ENCODE measurements at places on chromosomes 16 and 17.

- no peak for DNase-seq
These were observed 792 bp downstream of the SECTM1 start for GRCh38 chr17:82332669-82333278.

DNA sequence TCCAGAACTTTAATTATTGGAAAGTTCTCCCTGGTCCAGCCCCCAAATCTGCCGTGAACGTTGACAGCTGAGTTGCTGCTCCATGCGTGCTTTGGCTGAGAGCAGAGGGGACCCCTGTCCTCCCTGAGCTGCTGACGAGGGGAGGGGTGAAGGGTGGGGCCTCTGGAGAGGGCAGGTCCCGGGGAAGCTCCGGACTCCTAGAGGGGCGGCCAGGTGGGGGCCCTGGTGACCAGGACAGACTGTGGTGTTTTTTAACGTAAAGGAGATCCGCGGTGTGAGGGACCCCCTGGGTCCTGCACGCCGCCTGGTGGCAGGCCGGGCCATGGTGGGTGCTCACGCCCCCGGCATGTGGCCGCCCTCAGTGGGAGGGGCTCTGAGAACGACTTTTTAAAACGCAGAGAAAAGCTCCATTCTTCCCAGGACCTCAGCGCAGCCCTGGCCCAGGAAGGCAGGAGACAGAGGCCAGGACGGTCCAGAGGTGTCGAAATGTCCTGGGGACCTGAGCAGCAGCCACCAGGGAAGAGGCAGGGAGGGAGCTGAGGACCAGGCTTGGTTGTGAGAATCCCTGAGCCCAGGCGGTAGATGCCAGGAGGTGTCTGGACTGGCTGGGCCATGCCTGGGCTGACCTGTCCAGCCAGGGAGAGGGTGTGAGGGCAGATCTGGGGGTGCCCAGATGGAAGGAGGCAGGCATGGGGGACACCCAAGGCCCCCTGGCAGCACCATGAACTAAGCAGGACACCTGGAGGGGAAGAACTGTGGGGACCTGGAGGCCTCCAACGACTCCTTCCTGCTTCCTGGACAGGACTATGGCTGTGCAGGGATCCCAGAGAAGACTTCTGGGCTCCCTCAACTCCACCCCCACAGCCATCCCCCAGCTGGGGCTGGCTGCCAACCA lies at the start of gene MC1R:
TSS of gene MC1R (plus strand) at position 410 of the 895 bp plus-strand sequence. CDS start at position 807, 397 bp downstream.
- DNase-seq = no peak

DNA sequence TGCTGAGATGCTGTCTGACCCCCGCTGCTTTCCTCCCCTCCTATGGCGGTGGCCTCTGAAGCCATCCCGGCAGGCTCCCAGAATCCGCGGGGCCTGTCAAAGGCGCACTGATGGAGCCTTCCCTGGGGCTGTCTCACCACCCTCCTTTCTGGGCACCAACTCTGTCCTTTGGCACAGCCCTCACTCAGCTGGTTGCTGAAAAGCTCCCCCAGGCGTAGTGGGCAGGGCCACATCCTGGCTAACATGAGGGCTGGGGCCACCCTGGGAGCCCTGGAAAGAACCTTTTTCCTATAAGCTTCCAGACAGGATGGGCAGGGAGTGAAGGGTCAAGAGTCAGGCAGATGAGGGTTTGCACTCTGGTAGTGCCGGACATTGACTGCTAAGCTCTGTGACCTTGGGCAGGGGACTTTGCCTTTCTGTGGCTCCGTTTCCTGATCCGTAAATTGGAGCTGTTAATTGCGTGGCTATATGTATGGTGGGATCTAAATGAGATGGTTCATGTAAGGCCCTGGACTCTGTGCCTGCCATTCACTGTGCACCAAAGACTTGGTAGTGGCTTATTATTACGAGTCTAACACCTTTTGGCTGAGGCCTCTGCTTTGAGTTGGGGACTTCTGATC lies 27.6 kb upstream of the LASP1NB start:
- DNase-seq = no peak

- no peak for DNase-seq
These were observed 8.4 kb upstream of the MEOX1 start for GRCh38 chr17:43669971-43670644.

- DNase-seq = no peak
These were observed 20.7 kb upstream of the NAGS start for GRCh38 chr17:43983515-43984411.

- no peak for DNase-seq
These were observed 390.2 kb downstream of the SEC14L1 start for GRCh38 chr17:77531002-77531401.

DNA sequence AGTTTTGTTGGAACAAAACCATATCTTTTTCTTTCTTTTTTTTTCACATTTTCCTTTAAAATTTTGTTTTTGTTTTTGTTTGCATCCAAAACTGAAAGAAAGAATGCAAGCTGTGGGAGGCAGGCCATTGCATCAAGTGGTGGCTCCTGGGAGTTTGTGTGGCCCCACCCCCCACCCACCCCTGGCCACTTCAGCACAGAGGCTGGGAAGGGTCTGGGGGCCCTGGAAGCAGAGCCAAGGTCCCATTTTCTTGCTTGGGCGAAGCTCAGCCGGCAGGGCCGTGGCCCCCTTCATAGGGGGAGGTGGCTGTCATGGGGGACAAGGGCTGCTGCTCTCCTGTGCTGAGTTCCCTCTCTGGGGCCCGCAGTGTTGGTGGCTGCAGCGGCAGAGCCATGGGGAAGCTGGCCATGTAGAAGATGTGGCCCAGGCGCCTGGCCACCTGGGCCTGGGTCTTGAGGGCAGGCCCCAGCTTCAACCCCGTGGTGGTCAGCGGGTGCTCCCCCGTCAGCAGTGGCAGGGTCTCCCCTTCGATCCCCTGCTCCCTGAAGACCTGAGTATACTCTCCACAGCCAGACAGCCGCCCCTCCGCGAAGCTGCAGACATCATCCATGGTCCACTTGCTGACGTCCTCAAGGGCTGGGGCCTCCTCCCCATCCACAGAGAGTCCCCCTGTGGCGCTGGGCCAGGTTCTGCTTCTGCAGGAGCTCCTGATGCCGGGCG lies 19.8 kb downstream of the PAFAH1B1 start:
- DNase-seq = no peak

GRCh38 chr17:81701288-81702071 lies 1.7 kb upstream of the MRPL12 start:
- no peak for DNase-seq

- no peak for DNase-seq
These were observed 6.5 kb upstream of the CHD3 start for GRCh38 chr17:7882068-7882467.

DNA sequence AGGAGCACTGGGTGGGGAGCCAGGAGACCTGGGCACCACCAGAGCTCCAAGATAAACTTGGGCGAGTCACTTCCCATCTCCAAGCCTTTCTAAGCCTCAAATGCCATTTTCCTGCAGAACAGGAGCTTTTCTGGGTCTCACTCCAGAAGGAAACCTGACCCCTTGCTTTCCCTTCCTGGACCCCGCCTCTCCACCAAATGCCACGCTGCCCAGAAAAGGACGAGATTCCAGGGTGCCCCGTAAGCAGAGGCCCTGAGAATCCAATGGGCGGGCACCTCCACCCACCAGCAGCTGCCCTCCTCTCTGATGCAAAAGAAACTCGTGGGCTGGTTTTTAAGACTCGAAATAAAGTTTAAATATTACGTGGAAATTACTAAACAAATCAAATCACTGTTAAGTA lies 31.3 kb downstream of the ZNF423 start:
- DNase-seq = no peak

GRCh38 chr16:84226026-84226425 lies 13.8 kb downstream of the KCNG4 start:
- no peak for DNase-seq

DNA sequence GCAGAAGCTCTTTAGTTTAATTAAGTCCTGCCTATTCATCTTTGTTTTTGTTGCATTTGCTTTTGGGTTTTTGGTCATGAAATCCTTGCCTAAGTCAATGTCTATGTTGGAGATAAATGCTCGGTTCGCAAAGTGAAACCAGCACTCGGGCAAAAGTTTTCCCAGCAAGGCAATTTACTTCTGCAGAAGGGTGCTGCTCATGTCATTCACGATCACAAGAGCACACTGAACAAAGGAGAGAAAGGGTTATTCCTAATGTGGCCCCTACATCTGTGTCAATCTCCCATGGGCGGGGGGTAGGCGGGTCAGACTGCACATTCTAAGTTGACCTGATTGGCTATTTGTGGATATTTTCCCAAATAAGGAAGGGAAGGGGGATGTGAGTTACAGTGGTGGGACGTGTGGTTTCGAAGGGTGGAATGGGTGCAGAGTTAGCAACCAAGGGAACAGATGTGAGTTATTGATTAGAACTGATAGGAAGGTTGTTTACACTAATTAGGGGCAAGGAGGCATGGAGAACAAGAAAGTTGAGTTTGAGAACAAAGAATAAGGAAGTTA lies 23.0 kb downstream of the ATF7IP2 start:
- no peak for DNase-seq

DNA sequence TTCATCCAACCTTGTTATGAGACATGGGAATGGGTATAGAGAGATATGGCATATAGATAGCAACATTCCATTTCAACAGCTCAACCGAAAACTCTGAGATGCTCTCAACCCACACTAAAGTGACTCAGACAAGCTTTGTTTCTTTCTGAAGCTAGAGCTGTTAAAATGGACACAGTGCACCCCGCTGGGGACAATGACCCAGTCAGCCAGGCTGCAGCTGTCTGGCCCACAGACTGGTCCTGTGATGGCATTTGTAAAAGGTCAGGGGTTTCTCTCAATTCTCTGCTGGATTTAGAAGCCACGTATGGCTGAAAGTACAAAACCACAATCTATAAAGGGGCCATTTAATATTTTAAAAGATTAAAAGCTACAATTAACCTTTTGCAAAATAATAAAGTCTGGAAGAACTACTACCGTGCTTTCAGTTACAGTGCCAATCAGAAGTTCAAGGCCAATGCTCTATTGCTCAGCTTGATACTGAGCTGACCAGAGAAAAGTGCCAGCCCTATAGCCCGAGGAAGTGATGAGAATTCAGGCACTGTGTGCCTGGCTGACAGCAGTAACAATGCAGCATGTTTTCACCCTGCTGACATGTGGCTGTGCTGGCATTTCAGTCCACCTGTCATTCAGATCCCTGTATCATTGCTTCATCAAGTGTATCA lies 60.2 kb downstream of the TEX2 start:
- DNase-seq = no peak

GRCh38 chr17:303168-303567 lies 49.4 kb downstream of the RPH3AL start:
- DNase-seq = no peak

- DNase-seq = no peak
These were observed 10.7 kb downstream of the PRR29 start for GRCh38 chr17:64008830-64009229.

DNA sequence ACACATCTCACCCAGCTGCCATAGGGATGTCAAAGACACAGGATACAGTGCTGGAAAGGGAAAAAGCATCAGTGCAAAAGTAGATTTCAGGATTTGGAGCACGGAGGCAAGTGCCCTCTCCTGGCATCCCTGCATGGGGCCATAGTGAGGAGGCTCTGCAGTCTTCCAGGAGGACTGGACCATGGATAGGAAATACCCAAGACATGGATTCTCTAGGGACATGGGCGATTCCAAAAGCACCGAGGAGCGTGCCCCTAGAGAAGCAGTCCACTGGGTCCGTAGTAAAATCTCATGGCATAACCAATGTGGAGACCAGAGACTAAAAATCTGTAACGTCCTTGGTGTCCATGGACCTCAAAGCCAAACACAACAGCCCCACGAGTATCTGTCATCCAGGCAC lies 818.2 kb downstream of the KCNJ18 start:
- DNase-seq = no peak

DNA sequence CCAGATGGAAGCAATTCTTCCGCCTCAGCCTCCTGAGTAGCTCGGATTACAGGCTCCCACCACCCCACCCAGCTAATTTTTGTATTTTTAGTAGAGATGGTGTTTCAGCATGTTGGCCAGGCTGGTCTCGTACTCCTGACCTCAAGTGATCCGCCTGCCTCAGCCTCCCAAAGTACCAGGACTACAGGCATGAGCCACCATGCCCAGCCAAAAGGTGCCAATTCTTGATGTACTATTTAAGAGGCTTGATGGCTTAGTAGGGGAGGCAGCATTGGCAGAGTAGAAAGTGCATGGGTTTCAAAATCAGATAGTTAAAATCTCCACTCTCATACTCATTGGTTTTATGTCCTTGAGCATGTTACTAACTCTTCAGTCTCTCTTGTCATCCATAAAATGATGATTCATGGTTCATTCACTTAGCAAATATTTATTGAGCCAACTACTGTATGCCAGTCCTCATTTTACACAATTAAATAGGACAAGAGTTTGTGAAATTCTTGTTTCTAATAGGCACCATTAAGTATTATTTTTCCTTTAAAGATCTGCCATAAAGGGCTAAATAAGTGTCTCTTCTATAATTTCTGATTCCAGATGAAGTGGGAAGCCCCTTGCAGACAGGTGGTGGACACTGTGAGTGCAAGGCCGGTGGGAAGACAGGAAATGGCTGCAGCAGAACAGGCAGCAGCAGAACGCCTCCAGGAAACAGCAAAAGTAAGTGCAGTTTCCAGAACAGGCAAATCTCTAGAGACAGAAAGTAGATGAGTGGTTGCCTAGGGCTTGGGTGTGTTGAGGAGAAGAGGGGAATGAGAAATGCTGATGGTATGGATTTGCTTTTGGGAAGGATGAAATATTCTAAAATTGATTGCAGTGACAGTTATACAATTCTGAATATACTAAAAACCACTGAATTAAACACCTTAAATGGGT lies 8.2 kb upstream of the RPL27 start:
- DNase-seq = no peak

- no peak for DNase-seq
These were observed 2.3 kb upstream of the CDK3 start for GRCh38 chr17:75998327-75998795.

DNA sequence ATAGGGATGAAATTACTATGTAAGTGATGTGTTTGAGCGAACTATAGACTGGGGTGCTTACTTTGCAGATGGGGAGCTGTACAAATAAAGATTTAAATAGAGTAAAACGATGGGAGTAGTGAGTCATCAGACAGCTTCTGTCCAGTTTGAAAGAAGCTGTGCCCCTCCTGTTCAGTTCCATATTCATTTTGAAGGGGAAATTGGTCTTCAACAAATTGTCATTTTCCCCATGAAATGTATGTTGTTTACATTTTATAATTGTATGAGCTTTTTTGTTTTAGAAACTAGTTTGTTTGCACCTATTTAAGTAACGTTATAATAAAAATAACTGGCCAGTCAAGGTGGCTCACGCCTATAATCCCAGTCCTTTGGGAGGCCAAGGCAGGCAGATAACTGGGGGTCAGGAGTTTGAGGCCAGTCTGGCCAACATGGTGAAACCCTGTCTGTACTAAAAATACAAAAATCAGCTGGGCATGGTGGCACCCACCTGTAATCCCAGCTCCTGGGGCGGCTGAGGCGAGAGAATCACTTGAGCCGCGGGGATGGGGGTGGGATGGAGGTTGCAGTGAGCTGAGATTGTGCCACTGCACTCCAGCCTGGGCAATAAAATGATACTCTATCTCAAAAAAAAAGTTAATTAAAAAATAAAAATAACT lies 20.2 kb downstream of the SEC14L1 start:
- no peak for DNase-seq

DNA sequence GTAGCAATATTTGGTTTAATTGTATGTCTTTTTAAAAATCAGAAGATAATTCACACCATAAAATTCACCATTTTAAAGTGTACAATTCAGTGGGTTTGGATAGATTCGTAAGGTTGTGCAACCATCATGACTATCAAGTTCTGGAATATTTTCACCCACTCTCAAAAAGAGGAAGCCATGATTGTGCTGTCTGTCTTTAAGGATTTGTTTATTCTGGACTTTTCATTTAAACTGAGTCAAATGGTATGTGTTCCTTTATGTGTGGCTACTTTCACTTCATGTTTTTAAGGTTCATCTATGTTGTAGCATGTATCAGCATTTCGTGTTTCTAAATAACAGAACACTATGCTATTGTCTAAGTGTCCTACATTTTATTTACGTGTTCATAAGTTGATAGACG lies 68.1 kb upstream of the CPHXL start:
- DNase-seq = no peak

- no peak for DNase-seq
These were observed 205.0 kb downstream of the NTN1 start for GRCh38 chr17:9226130-9226793.

Data from glomerular endothelial cell (primary cell).